ENCODE measurements at places on chromosomes 5 and 9.

DNA sequence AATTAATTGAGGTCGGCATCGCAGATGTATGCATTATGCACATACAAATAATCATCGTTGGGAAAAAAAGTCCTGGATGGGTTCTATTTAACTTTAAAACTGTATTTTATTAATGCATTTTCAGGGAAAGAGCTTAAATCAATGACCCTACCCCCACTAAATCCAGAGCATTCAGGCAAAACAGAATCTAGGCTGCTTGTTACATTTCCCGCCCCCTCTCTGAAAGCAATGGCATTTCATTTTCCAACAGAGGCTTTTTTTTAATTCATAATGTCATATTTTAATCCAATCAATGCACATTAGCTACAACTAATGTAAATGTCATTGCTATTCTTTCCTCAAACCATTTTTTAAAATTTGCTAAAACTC, 117.4 kb upstream of the GRIA1 start:
- DNase-seq = no peak

DNA sequence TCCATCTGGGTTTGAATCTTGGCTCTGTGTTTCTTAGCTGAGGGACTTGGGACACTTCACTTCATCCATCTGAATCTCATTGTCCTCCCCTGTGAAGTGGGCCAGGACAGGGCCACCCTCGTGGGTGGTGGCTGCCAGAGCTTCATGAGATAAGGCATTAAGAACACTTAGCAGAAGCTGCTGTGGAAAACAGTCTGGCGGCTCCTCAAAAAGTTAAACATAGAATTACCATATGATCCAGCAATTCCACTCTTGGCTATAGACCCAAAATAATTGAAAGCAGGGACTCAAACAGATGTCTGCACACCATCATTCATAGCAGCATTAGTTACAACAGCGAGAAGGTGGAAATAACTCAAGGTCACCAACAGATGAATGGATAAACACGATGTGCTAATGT, 42.4 kb upstream of the GGTA1 start:
- DNase-seq = no peak

GRCh38 chr9:113446323-113446740, 17.2 kb upstream of the RGS3 start:
- DNase-seq = no peak

DNA sequence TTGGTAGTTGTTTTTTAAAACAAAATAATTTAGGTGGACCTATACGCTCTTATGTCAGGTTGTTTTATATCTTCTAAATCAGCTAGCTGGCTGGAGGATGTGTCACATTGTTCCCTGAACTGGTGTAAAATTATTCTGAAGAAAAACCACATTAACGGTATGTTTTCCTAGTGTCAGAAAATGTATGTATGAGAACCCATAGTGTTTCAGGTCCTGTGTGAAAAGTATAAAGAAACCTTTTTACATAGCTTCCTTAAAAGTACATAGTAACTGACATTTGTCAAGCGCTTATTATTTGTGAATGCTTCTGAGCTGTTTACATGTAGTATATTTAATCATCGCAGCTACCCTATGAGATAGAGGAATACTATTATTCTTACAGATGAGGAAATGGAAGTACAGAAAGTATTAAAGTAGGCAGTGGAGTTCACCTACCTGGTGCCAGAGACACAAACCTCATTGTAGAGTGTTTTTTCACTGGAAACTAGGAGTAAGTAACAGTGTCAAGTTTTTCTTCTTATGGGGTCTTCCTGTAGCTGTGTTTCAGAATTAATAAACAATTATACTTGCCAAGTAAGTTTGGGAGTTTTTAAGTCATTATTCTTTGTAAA, 10.4 kb upstream of the FAM120AOS start:
- DNase-seq = no peak

- DNase-seq = no peak
Measured at GRCh38 chr5:131747180-131748105, 49.4 kb downstream of the FNIP1 start.

- no peak for DNase-seq
Measured at GRCh38 chr9:130480673-130481072, 35.9 kb downstream of the ASS1 start.

- DNase-seq = no peak
Measured at GRCh38 chr5:95826949-95827891, 4.7 kb upstream of the GLRX start.

DNA sequence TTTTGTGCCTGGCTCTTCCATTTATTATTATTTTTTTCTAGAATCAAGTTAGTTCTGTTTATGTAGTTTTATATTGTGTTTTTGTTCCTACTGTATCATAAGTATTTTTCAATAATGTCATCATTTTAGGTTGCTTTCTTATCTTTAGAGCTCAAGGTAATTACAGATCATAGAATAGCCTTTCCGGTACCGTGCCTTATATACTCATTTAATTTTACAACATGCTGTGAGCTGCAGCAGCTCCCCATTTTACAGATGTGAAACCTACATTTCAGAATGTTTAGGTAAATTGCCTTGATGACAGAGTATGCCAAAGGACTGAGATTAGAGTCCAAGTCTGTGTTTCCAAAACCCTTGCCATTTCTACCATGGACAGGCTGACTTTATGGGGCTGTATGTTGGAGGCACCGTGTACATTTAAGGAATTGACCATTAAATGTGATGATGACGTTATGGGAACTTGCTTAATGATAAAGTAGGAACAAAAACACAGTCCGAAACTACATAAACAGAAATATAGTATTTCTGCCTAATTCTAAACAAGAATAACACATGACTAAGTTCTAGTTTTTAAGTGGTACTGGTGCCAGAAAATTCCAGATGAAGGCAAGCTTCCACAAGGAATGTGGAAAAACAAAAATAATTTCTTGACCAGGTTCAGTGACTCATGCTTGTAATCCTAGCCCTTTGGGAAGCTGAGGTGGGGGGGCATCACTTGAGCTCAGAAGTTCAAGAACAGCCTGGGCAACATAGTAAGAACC, 97.7 kb downstream of the IQGAP2 start:
- DNase-seq = no peak

- DNase-seq = no peak
Measured at GRCh38 chr9:124749781-124750180, 21.3 kb downstream of the NR6A1 start.

- DNase-seq = no peak
Measured at GRCh38 chr5:91293131-91293530, 90.0 kb downstream of the ARRDC3 start.

- DNase-seq = no peak
Measured at GRCh38 chr9:18235181-18235908, 238.6 kb upstream of the ADAMTSL1 start.

DNA sequence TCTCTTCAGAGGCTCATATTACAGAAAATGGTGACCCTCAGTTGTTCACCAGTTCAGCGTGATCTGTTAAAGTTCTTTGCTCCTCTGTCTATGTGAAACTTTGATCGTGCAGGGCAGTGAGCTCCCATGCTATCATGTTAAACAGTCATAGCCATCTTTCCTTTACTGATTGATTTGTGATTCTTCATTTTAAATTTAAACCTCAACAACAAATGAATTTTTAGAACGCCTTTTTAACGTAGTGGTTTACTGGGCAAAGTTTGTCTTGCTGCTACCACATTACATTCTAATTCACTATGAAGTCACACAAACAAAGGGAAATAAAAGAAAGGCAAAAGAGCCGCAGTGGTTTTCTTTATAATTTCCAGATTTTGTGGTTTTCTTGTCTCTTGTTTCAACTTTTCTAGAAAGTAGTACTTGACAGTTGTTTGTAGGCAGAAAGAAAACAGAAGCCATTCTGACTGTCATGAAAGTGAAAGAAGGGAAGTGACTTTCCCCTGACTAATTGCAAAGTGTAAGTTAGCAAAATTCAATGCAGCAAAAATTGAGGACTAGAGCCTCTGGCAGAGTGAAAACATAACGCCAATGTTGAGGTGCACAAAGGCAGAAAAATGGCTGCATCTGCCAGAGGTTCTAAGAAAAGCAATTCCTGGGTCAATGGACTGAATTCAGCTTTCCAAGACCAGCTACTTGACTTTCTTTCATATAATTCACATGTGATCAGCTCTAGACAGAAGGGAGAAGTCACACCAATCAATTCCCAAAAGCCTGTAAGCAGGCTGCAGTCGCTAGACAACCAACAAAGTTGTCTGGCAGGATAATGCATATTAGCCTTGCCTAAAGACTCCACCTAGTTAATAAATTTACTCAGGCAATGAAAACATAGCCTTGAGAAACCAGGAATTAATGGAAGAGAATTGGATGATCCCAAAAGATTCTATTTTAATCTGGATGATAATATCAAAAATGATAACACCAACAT, 7.1 kb upstream of the IFNA6 start:
- peak; percentile 5 for DNase-seq

GRCh38 chr9:129184596-129185122, 6.6 kb upstream of the IER5L start:
- DNase-seq = no peak

DNA sequence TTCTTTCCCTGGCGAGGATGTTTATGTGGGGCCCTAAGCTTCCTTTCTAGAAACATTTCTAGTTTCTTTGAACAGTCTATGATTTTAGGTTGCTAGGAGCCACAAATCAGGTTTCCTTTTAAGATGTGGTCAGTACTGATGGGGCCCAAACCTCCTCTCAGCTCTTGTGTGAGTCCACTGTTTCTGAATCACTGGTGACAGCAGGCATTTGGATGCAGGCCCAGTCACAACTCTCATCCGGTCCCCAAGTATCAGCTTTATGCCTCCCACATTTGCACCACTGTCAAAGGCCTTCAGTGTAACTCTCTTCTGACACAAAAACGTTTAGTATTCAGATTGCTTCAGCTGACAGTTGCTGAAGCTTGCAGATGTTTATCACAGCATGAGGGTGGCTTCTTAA, 7.8 kb downstream of the DMRT2 start:
- DNase-seq = no peak

DNA sequence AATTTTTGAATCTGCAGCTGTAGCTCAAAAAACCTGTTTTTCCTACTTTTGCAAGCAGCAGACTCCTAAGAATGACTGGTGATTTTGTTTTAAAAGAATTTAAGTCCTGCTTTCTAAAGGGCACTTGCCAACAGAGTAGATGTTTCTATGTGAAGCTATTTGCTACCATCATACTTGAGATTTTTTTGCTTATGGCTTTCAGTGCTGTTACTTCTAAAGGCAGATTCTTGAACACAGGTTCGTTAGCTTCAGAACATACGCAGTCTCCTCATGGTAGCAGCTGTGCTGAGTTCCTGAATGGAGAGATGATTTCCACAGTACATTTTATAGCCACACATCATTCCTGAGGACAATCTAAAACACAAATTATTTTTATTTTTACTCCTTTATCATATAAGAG, 24.4 kb upstream of the ELL2 start:
- no peak for DNase-seq

DNA sequence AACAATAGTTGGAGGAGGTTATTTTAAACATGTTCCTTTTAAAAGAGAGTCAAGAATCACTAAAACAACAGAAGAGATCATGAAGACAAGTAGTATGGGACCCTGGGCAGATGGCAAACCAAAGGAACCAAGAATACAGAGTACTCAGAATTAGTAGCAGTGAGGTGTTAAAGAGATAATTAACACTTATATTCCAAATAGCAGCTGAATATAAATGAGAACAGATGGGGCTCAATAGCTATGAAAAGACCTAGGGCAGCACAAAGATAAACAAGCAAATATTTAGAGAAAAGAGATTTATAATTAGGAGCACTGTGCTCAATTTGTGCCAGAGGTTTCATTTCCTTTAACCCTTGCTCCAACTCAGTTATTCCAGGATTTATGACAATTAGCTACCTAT, 159.1 kb downstream of the FAM114A2 start:
- no peak for DNase-seq

GRCh38 chr9:35828716-35829083, at the start of gene FAM221B:
FAM221B (minus strand) TSS chr9:35828732; CDS start chr9:35826161, 2,571 bp downstream.
- DNase-seq = no peak

DNA sequence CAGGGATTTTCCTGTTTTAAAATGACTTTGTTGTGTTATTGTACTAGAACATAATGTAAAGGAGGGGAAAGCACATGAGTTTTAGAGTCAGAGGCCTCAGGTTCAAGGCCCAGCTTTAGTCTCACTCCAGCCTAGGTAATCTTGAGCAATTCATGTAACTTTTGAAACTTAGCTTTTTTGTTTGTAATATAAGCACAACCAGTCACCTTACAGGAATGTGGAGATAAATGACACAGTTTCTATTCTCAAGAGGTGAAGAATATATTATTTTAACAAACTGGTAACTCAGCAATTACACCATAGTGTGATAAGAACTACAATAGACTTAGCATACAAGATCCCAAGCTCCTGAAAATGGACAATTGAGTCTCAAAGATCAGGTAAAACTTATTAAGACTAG, 51.2 kb downstream of the ADAMTS19 start:
- DNase-seq = no peak

DNA sequence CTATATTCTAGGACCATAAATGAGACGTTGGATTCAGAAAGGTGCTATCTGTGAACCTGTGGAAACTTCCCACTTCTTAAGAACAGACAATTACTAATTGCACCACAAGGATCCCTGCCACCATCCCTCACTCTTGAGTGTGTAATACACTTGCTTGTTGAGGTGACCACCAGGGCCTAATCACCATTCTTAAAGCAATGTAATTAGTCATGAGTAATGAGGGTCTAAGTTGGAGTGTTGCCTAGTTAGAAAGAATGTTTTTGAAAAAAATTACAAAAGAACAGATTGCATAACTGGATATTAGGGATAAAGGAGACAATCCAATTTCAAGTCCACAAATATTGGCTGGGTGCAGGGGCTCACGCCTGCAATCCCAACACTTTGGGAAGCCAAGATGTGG, 56.9 kb upstream of the TRIO start:
- no peak for DNase-seq

DNA sequence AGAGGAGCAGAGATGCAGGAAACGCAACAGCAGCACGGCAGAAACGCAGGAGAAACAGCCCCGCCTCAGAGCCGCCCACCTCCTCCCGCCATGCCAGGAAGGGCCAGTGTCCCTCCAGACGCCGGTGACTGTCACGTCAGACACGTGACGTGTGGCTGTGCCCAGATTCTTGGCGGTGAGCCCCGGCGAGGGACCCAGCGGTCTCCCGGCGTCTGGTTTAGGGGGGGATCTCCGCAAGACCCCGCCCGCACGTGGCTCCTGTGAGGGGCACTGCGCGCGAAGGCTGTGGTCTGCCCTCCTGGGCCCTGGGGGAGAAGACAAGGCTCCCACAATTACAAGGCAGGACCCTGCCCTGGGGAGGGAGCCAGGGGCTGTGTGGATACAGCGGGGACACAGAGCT, 2.4 kb upstream of the LCN8 start:
- DNase-seq = no peak

DNA sequence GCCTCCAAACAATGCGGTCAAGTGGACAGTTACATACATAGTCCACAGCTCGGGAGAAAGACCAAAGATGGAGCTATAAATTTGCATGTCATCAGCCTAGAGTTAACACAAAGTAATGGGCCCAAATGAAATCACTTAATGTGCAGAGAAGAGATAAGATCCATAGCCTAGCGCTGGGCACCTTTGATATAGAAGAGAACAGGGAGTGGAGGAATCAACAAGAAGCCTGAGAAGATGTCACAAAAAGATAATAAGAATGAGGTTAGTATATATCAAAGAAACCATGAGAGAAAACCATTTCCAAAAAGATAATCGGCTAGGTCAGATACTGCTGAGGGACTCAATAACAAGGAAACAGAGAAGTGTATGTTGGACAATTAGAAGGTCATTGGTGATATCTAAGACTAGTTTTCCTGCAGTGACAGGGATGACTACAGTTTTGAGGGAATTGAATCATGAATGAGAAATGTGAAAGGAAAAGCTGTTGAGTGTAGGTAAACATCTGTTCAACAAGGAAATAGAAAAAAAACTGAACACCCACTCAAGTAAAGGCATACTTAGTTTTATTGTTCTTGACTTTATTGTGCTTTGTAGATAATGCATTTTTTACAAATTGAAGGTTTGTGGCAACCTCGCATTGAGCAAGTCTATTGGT, 68.7 kb upstream of the CDH6 start:
- no peak for DNase-seq

GRCh38 chr5:170161069-170161468, 55.4 kb downstream of the FOXI1 start:
- no peak for DNase-seq

All from forelimb muscle (tissue), 1 donor.